NAMALWA (cell line): ENCODE measurements at places on chromosomes 5 and 9.

DNA sequence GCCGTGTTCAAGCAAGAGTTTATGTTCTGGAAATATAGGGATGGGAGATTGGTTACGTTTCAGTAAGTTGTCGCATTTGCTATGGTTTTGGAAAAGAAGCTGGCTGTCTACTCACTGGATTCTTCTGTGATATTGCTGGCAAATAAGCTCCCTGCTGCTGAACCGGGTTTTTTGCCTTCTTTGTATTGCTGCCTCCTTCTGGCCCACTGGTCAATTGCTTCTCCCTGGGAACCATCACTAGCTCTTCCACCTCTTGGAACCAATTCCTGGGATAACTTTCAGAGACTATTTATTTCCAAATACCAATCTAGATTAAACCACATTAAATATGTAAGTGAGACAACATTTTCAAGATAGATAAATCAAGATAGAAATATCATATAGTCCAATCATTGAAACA, 43.0 kb downstream of the NUDT12 start:
- DNase-seq: no peak

DNA sequence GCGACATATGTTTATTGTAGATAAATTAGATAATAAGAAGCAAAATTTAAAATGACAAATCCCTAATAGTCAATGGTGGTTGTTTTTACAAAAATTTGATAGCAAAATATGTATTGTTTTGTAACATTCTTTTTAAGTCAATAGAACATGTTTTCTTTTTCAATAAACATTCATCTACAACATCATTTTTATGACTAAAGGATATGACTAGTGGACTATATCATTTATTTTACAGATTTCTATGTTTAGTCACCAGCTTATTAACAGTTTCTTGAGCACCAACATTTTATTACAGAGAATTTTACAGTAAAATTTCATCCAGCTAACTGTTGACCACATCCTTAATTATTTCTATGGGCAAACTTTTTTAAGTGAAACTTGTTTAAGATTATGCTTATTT, 114.7 kb upstream of the IL7R start:
- no peak for DNase-seq

GRCh38 chr5:169223595-169223953, 77.4 kb downstream of the SLIT3 start:
- no peak for DNase-seq

DNA sequence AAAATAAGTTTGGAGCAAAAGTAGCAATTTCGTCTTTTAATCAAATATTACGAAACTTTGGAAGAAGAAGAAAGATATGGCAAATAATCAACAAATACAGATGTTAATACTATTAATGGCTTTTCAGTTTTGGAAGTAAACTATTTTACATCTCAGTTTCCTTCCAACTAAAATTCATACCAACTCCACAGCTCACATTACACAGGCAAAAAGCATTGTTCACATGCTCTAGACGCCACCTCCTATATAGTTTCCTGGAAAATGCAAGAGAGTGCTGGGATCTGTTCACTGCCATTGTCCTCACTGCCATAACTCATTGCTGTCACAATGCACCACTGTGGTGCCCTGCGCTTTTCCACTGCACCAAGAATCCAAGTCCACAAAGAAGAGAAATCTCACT, 149.0 kb upstream of the FTMT start:
- DNase-seq: no peak

DNA sequence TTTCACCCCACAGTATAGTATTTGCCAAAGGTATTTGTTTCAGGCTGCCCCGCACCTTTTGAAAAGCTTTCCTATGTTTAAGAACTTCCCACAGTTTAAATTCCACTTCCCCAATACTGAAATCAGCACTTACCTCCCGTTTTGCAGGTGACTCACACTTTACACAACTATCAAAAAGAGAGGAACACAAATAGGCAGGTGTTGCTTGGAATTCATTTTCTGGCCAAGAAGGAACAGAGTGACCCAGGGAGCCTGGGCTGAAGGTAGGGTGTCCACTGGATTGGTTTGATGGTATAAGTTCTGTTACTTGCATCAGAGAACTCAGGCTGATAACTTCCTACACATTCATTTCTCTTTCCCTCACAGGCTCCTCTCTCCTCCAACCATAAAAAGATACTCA, 60.1 kb upstream of the SLC30A5 start:
- DNase-seq: no peak
